Daoy (cell line): ENCODE measurements at places on chromosomes 2 and 18.

DNA sequence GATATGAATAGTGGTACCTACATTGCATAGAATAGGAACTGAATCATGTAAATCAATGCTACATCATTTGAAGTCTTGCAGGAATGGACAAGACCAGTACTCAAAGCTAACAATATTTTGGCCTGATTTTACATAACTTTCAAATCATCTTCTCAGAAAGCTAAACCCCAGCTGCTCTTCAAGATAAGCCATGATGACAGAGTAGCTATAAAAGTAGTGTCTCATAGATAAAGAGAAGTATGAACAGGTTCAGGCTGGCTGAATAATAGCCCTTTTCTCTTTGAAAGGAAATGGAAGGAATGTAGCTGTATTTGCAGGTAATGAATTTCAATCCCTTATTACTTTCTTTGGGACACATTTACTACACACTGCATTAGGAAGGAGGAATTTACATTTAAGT lies 28.2 kb downstream of the TSPYL6 start:
- DNase-seq, result no peak

- DNase-seq, result no peak
These were observed 34.5 kb downstream of the LRRFIP1 start for GRCh38 chr2:237661799-237662328.

- DNase-seq, result no peak
These were observed 32.6 kb upstream of the PPP3R1 start for GRCh38 chr2:68284896-68285295.

- no peak for DNase-seq
These were observed 27.3 kb downstream of the DGKD start for GRCh38 chr2:233381638-233381995.

GRCh38 chr2:138213084-138213483 lies 248.8 kb downstream of the HNMT start:
- no peak for DNase-seq
